ENCODE measurements at places on chromosomes 7 and 10.

DNA sequence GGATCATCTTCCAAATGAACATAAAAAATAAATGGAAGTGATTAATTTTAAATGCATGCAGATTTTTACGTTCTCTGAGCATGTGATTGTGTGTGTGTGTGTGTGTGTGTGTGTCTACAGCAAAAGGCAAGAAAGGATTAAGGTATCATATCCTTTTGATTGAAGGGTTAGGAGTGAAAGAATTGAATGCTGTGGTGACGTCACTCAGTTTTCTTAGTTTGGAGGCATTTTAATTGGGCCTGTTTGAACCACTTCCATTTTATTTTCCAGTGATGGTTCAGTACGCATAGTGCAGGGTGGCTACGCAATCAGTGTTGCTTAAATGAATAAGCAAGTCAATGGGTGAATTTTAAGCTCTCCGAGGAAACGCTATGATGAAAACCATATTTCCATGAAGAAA, 31.3 kb downstream of the TACC2 start:
- no peak for DNase-seq

DNA sequence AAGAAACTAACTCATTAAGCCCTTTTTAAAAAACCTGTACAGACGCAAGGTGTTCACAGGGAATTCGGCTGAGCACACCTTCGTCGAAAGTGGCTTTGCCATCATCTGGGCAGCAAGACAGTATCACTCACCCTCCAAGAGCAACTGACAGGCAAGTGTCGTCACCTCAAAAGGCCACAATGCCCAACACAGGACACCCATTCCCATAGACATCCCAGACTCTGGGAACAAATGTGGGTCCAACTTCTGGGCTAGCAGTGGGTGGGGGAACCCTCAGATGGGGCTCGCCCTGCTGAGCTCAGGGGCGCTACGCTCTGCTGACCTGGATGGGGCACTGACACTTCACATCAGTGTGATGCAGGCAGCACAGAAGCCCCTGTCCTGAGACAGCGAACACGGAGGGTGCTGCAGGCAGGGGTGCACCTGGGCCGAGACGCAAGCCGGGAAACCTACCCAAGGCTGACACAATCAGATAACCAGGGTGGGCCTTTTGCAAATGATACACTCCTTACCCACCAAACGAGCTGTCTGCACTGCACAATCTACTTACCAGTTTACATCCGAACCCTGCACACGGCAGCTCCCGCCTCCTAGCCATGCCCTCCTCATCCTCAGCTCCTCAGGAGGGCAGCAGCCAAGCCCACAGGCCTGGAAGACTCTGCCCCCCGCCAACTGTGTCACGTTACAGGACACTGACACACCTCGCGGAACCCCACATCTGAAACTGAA, 1.7 kb downstream of the DIP2C start:
- DNase-seq: no peak

- DNase-seq: no peak
Measured at GRCh38 chr7:931871-932650, 22.4 kb downstream of the ADAP1 start.

DNA sequence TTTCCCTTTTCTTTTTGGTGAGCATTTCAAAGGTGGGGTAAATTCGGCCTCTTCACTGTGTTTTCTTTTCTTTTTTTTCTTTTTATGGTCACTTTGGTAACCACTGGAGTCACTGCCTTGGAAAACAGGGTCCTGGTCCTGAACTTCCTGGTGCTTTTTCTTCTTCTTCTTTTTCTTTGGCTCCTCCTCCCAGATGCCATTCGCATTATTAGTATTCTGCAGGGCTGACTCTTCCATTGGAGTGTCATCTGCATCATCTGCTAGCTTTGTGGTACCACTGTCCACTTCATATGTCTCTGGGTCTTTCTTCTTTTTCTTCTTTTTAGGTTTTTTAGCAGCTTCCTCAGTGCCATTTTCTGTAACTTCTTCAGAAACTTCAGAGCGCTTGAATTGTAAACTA, 10.5 kb downstream of the POLR1F start:
- DNase-seq: no peak

DNA sequence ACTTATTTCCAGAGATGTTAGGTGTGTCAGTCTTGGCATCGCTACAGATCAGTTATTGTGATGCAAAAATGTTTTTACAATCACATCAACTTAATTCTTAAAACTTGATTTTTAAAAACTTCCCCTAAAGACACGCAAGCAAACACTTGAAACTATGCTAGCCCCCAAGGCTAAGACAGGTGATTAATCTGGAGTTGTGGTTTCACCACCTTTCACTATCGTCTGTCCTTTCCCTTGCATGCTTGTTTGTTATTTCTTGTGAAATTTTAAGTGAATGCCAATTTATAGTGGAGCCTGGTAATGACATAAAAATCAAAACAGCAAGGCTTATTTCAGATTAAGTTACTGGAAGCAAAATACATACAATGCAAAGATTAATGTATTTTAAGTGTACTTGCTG, 70.4 kb downstream of the SLC35B4 start:
- no peak for DNase-seq

DNA sequence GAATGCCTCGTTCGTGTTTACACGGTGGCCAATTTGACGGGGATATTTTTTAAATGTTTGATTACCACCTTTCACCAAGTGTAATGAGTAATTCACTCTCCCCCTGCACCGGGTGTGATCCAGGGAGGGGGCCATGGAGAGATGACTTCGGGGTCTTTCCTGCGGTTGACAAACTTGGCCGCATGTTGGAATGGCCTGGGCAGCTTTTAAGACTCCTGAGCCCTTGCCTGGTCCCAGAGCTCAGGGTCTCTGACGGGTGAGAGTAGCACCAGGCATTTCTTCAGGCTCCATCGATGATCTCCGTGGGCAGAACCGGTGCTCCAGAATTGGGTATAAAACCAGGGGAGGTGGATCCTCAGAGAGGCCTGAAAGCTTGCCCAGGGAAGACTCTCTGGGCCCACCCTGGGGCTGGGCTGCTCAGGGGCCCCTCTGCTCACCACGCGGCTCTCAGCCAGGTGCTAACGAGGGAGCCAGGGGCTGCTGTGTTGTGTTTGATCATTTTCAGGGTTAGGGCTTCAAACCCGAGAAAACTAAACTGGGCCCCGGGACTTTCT, 882 bp downstream of the ZNF282 start:
- DNase-seq: no peak

DNA sequence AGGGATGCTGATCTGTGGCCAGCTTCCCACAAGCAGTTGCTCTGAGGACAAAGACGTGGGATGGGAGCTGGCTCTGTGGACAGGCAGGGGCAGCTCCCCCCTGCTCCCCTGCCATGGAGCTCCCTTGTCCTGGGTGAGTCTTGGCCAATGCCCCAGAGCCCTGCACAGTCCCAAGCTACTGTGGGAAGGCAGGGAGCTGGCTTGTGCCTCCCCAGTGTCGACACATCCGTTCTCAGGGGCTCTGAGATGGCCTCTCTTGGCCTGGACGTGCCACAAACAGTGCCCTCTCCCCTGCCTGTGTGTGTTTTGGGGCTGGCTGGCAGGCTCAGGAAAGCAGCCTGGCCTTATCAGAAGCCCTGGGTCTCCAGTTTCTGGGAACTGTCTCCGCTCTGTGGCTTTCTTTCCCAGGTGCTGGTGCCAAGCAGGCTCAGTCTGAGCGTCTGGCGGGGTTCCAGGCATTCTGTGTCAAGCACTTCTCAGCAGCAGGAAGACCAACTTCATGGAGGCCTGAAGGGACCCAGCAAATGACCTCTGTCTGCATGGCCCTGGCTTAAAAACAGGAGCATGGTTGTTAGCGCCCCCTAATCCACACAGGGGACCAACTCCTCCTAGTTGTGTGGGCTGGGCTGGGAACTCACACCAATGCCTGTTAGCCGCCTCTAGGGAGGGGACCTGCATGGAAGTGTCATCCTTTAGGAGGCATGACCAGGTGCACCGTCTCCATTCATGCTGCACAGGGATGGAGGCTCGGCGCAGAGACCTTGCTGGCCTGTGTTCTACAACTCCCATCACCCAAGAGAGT, 375.2 kb downstream of the RPS24 start:
- DNase-seq: no peak

DNA sequence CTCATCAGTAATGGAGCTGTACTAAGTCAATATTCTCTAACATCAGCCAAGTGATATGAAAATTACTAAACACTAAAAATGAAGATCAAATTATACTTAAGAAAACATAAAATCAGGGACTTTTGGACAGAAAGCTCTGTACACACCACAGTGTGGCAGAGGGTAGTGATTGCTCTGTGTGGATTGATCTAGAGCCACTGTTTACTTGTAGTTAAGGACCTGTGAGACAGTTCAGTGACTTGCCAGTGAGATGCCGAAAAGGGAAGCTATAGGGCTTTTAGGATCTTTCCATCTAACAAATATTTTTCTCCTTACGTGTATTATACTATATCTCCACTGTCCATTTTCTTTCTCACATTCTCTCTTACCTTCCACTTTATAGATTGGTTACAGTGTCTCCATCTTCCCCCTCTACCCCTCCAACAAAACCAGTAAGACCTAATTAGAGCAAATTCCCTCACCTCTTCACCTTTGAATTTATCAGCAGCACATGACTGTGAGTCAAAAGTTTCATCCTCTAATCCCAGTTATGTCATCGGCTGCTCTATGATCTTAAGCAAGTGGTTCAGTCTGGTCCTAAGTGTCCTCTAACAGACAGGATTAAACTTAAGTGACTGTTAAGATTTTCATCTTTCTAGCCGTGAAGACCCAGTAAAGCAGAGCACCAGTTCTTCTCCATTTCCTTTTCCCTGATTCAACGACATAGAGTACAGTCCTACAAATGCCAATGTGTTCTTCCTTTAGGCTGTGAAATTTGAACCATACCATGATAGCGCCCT, 6.9 kb downstream of the PIK3CG start:
- DNase-seq: no peak

DNA sequence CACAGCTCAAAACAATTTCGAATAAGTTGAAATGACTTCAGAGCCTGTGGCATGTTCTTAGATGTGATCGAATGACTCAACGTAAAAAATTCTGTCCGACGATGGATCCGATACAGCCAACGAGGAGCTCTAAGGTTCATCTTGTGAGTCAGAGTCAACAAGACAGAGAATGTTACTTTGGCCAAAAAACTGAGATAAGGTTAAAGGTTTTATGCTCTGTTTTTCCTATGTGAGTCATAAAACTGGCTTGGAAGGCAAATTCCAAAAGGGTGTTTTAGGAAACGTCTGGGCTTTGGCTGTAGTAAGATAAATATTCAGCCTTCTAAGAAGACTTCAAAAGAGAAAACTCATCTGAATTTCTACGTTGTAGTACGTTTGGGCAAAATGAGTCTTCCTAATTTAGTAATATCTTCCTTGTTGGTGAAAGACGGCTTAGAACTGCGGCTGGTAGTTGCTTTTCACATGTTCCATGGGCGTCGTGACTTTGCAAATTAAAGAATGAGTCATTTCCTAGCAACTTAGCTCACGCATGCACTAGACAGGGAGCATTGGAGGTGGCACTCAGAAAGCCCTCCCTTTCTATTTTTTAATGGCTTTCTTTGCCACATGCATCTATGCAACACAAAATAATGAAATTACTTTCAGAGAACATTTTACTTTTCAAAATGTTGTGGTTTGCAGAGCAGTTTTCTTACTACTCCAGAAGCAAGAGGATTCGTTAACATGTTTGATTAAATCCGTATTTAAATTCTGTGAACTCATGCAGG, 28.2 kb downstream of the PFKP start:
- peak; percentile 51 for DNase-seq

- no peak for DNase-seq
Measured at GRCh38 chr10:16854623-16855022, 37.4 kb upstream of the RSU1 start.

GRCh38 chr7:32093415-32094408, 23.5 kb upstream of the PDE1C start:
- no peak for DNase-seq

- DNase-seq: no peak
Measured at GRCh38 chr7:82549616-82550285, 106.2 kb upstream of the CACNA2D1 start.

GRCh38 chr7:69808391-69808790, 210.1 kb downstream of the AUTS2 start:
- no peak for DNase-seq

GRCh38 chr10:8504499-8504898, 450.0 kb downstream of the GATA3 start:
- no peak for DNase-seq

DNA sequence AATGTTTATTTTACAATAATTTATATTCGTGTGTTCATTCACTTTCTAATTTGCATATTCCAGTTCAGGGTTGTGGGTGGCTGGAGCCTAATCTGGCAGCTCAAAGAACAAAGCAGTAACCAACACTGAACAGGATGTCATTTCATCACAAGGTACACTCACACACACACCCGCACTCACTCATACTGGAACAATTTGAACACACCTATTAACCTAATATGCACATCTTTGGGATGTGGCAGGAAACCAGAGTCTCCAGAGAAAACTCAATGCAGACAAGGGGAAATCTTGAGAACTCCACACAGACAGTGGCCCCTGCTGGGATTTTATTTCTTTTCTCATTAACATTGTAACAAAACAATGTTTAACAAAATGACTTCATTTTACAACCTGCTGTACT, 97.4 kb downstream of the TWIST1 start:
- DNase-seq: no peak

DNA sequence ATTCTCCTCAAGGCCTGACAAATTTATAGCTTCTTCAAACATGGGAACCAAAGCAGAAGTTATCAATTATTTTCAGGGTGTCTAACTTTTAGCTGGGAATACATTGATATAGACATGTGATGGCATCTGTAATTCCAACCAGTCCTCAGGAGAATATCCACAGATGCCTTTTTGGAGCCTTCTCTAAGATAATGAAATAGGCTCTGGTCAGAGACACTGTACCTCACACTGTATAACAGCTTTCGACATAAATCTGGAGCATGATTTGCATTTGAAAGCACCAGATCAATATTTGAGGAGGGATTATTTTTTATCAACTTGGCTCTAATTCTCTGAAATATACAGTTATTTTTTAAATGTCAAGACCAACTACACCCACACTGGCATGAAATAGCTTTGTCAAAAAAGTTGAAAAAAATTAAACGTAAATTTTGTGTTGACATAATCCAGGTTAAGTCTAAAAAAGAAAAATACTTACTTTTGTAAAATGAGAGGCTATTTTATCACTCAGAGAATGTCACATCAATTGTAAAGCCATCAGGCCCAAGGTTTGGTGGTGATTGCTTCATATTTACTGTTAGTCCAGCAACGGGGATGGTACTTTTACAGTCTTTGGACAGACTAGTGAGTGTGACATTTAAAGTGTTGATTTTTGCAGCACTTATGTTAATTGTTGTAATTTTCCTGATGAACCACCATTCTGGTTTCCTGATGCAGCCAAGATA, 177.0 kb upstream of the SP8 start:
- DNase-seq: no peak

Data from CD4-positive, alpha-beta T cell treated with Interferon alpha-2 for 1 hour (primary cell).